ENCODE measurements at places on chromosomes 1 and 21.
A peak's percentile ranks its signal among the peaks of the same experiment; 100 is the strongest.

DNA sequence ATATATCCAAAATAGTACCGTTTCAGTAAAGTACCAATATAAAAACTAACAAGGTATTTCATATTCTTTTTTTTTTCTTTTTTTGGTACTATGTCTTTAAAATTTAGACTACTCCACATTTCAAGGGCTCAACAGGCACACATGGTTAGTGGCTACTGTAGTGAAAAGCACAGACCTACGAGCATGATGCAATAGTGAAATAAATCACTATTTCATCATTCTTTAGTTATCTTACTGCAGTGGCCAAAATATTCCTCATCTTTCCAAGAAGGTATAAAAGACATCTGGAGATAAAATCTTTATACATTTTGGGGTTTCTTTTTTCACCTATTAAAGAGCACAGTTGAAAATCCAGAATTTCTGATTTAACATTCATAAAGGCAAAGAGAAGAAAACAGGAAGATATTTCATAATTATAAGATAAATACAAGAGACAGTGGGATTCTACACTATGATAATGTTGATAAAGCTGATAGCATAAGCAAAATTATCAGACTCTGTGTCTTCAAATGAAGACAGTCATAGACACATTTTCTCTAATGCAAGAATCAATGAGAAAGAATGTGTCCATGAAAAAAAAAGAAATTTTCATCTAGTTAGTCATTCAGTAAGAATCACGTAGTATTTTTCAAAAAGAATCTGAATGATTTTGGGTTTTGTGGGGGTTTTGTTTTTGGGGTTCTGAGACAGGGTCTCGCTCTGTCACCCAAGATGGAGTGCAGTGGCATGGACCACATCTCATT is 41.9 kb downstream of the CEP170 start:
- no peak for DNase-seq

- no peak for DNase-seq
Measured at GRCh38 chr1:236301080-236301957, 19.6 kb upstream of the ERO1B start.

DNA sequence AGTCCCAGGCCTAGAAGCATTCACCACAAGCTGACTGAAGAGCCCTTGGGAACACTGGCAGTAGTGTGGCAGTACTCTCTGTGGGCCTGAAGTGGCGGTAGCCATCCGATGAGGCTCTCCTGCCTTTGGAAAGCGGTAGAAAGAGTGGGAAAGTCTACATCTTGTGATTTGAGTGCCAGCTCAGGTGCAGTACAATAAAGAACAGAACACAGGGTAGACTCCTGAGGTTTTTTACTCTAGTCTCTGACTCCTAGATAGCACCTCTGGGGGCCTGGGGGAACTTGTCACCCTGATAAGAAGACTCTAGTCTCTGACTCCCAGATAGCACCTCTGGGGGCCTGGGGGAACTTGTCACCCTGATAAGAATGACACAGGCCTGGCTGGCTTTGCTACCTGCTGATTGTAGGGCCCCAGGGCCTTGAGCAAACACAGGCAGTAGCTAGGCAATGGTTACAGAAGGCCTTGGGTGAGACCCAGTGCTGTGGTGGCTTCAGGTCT is 18.0 kb upstream of the IL20 start:
- no peak for DNase-seq

DNA sequence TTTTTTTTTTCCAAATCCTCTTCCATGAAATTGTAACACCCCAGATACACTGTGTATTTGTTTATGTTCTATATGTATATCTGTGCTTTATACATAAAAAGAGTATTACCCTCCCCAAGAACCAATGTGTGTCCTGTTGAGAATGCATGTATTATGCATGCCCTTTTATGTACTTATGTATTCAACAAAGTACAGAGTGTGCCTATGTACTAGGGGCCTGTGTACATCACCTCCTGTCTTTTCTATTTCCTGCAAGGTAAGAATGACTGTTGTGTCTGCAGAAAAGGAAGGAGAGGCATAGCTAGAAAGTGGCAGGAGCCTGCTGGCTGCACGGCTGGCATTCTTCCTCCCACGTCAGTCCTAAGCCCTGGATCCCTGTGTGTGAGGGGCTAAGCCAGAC is 7.0 kb downstream of the TMEM61 start:
- no peak for DNase-seq

DNA sequence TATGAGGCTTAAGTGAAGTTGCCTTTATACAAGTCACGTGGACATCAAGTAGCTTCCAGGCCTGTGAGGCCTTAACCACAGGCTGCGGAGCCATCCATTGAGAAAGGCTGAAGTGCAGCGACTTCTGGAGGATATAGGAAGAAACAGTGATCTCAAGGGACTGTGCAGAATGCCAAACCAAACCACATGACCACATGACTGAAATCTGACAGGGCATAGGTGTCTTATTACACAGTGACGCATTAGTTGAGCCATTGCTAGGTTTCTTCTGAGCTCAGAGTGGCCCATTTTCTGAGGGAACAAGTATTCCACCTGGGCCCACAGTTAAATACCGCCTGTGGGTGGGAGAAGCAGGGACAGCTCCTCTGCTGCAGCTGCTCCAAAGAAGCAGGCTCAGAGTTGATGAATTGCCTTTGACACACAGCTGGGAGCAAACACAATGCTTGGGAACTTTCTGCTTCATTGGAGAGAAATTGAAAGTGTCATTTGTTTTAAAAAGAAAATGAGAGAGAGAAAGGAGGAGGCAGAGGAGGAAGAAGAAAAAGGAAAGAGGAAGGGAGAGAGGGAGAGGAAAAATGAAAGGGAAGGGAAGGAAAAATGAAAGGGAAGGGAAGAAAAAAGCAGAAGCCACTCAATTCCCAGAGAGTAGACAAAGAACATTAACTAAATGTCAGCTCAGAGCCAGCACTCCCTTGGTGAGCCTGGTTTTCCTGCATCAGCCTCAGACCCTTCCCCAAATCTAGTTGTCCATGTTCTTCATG is 94.4 kb downstream of the COLGALT2 start:
- DNase-seq = no peak

DNA sequence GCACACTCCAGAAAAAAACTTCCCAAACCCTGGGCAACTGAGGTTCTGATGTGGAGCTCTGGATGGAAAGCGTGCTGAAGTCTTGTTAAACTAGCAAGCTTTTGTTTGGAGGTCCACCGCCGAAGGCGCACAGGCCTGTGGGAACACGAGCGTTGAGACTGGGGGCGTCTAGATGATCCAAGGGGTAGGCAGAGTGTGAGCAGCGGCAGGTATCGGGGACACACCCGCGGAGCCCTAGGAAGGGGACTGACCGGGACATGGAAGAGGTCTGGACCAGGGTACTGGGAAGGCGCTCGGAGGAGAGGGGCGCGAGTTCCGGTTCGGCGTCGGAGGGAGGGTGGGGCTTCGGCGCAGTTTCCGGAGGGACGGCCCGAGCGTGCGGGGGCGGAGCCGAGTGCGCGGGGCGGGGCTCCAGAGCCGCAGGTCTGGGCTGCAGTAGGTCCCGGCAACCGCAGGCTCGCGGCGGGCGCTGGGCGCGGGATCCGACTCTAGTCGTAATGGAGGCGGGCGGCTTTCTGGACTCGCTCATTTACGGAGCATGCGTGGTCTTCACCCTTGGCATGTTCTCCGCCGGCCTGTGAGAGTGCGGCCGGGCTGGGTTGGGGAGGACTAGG is at the start of gene SLC50A1:
TSS of gene SLC50A1 (plus strand) at position 438 of the 614 bp plus-strand sequence. CDS start at position 498, 60 bp downstream.
- peak; percentile 84 for DNase-seq

- no peak for DNase-seq
Measured at GRCh38 chr1:226641671-226642231, 93.2 kb downstream of the STUM start.

- DNase-seq = no peak
Measured at GRCh38 chr21:44853601-44854390, 19.7 kb downstream of the PTTG1IP start.

Data from activated T-cell treated with anti-CD3 and anti-CD28 coated beads for 1 hour (primary cell).